Kidney epithelial cell (primary cell): ENCODE measurements at places on chromosomes 11 and 22.

DNA sequence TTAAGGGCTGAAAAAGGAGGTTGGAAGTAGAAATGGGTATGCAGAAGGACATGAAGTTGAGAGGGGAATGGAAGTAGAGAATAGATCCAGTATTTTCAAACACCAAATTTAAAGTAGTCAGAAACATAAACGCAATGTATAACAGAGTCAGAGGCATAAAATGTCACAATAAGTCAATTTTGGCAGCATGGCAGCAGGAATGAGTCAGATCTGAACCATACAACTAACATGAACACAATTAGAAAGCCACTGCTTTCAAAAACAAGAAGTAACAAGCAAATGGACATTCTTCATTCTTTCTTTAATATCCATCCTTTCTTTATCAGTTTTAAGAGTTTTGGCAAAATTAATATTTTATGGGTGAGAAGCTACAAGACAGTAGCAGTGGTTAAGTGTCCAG, 2.5 kb downstream of the CHORDC1 start:
- no peak for DNase-seq

GRCh38 chr11:134598368-134598767, 186.3 kb upstream of the B3GAT1 start:
- no peak for DNase-seq

DNA sequence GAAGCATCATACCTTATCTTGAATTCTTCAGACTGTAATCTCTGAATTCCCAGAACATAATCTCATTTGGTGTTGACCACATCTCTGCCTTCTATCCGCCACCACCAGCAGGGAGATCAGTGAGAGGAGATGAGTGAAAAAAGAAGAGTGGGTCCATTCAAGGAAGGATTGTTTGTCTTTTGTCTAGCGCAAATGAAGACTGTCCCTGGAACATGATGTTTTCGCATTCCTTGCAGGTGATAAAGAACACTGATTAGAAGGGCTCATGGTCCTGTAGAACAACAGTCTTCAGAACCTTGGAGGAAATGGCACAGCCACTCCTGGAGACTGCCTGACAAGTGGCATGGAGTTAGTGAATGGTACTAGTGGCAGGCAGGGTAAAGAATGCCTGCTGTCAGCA, 869.6 kb downstream of the JRKL start:
- DNase-seq, result no peak

GRCh38 chr22:47534804-47535410, 772.5 kb downstream of the TBC1D22A start:
- no peak for DNase-seq

GRCh38 chr11:105315287-105315686, 175.7 kb upstream of the CARD18 start:
- DNase-seq, result no peak

DNA sequence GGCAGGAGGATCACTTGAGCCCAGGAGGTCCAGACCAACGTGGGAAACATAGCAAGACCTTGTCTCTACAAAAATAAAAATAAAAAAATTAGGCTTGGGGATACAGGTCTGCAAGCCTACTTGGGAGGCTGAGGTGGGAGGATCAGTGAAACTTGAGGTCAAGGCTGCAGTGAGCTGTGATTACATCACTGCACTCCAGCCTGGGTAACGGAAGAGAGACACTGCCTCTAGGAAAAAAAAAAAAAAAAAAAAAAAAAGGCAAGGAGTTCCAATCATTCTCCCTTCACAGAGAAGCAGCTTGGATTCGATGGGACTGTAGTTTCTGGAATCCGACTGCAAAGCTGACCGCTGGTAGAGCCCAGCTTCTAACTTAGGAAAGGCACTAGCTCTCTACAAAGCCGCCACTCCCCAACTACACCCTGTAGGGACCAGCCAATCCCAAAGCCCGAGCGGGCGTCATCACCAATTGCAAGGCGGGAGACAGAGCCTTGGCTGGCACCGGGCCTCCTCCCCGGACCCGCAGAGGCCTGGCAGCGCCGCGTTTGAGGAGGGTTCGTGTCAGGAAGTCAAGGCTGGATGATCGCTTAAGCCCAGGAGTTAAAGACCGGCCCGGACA, 716 bp upstream of the DDB2 start:
- DNase-seq, result peak; percentile 76

DNA sequence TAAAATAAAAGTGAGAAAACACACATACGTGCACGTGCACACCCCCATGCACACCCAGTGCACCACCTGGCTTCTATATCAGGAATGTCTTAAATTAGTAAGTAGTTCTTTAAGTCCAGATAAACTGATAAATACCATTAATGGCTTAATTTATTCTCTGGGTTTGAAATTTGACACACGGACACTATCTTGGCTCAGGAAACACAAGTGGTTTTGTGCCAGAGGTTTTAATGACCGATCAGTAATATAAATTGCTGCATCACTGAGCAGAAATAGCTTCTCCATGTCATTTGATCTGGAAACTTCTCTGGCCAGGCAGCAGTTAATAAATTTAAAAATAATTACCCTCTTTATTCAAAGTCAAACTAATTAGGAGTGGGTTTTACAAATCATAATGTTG, 101.5 kb upstream of the NNMT start:
- no peak for DNase-seq

DNA sequence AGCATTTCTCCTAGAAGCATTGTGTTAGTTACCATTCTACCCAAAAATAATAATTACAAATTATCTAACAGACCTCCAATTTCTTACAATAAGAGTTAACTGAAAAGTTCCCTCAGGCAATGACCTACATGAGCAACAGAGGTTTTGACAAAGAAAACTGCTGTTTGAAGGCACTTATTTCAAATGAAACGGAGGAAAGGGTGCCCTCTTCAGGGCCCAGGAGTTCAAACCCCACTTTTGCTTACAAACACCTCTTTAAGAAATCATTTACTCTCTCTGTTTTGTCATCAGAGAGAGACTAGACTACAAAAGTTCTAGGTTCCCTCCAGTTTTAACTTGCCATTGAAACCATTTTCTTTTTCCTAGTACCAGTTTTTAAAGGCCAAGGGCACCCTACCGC, 56.7 kb downstream of the AMBRA1 start:
- no peak for DNase-seq

DNA sequence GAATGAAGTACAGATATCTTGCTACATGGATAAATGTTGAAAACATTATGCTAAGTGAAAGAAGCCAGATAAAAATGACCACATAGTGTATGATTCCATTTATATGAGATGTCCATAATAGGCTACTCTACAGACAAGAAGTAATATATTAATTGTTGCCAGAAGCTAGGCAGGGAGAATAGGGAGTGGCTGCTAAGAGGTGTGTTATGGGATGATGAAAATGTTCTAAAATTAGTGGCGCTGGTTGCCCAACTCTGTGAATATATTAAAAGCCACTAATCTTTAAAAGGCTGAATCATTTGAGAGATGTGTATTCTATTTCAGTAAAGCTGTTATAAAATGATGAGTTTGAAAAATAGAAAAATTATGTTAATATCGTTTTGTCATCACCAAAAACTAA, 144.4 kb downstream of the NCAM1 start:
- DNase-seq, result no peak
